ENCODE measurements at places on chromosomes 3 and 15.

DNA sequence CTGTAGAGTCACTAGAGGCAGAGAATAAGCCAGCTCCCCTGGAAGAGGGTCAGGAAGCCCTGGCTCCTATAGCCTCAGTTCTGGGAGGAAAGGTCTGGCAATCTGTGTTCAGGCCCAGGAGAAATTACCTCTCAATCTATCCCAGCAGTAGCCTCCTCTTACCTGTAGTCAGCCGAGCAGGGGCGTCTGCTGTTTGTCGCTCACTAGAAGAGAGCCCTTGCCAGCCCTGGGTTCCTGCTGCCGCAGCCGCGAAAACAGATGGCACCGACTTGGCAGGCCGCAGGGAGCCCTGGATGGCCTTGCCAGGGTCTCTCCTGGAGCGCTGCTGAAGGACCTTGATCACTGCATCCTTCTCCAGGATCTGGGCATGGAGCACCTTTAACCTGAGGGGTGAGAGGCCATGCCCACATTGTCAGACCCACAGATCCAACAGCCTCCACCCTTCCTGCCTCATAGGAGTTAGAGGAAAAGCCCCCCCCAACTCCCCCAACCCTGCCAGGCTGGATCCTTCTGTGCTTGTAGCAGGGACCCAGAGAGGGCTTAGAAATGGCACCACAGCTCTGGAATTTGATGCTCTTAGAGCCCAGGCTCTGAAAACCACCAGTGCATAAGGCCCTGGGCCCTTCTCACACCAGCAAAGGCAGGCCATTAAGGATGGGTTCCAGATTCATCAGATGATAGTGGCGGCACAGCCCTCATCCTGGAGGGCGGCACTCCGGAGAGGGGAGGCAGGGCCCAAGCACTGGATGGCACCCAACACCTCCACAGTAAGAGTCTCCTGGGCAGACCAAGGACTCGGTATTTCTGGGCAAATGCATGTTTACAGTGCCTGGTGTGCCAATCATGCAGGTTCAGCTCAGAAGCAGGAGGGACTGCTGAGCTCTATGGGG lies 14.9 kb downstream of the AMOTL2 start:
- peak; percentile 19 for DNase-seq

DNA sequence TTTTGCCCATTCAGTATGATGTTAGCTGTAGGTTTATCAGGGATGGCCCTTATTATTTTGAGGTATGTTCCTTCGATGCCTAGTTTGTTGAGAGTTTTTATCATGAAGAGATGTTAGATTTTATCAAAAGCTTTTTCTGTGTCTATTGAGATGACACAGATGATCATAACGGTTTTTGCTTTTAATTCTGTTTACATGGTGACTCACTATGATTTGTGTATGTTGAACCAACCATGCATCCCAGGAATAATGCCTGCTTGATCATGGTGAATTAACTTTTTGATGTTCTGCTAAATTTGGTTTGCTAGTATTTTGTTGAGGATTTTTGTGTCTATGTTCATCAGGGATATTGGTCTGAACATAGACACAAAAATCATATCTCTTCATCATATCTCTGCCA lies 8.3 kb downstream of the GPR156 start:
- DNase-seq: no peak

DNA sequence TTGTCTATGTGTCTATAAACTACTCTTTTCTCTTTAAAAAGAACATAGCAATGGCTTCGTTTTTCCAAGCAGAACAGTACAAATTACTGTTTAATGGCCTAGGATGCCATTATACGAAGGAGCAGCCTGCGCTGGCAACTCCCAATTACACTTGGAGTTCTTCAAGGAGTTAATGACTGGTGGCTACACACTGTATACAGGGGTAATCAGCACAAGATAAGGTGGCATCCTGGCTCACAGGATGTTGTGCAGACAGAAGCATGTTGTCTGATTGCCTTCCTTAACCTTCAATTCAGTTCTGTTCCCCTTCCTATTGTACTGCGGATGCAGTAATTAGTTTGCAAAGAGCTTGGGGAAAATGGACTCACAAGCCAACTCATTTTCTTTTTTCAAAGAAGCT lies 250.7 kb upstream of the ROBO2 start:
- DNase-seq: no peak

DNA sequence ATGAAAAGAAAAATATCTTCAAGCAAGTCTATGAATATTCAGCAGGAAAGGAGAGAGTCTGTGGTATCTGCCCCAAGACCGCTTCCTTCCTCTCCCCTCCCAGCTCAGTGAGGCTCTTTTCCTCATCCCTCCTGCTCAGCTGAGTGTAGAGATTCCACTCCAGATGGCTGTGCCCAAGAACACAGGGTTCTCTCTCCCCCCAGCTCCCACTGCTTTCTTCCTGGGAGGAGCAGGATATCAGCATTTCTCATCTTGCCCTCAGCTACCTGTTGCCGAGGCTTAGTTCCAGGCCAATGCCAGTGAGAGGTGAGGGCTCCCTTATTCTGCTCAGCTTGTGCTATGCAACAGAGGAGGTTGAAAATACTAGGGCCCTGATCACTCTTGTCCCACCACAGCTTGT lies 211.9 kb downstream of the SV2B start:
- DNase-seq: no peak

GRCh38 chr3:111033470-111034050 lies 38.1 kb upstream of the NECTIN3 start:
- DNase-seq: no peak

GRCh38 chr3:69723389-69723788 lies 15.9 kb upstream of the MITF start:
- no peak for DNase-seq

DNA sequence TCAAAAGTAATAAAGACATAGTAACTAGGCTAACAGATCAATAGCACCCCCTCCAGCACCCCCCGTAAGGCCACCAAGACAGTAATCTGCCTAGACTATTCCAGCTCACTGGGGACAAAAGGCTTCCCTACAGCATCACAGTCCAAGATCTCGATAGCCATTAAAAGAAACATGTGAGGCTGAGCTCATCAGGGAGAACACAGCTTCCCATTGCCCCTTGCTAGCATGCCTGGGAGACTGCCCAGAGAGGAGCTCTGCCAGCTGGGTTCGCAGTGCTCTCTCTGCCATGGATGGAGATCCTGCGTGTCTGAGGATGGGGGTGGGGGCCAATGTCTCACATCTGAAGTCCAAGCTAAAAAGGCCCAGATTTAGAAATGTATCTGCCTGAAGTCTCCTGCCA lies 17.8 kb downstream of the LRIG1 start:
- peak; percentile 82 for DNase-seq

- no peak for DNase-seq
Measured at GRCh38 chr15:74337607-74338211, 29.7 kb downstream of the CYP11A1 start.

- peak; percentile 67 for DNase-seq
Measured at GRCh38 chr3:195140816-195141793, 129.9 kb downstream of the XXYLT1 start.

DNA sequence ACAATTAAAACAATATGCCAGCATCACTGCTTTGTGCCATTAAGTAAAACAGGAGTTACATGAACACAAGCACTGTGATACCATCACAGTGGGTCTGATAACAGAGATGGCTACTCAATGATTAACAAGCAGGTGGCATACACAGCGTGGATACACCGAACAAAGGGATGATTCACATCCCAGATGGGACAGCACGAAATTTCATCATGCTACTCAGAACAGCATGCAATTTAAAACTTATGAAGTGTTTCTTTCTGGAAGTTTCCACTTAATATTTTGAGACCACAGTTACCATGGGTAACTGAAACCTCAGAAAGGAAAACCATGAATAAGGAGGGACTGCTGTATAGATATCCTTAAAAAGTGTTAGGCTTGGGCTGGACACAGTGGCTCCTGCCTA lies 44.5 kb downstream of the SLC24A1 start:
- peak; percentile 53 for DNase-seq

DNA sequence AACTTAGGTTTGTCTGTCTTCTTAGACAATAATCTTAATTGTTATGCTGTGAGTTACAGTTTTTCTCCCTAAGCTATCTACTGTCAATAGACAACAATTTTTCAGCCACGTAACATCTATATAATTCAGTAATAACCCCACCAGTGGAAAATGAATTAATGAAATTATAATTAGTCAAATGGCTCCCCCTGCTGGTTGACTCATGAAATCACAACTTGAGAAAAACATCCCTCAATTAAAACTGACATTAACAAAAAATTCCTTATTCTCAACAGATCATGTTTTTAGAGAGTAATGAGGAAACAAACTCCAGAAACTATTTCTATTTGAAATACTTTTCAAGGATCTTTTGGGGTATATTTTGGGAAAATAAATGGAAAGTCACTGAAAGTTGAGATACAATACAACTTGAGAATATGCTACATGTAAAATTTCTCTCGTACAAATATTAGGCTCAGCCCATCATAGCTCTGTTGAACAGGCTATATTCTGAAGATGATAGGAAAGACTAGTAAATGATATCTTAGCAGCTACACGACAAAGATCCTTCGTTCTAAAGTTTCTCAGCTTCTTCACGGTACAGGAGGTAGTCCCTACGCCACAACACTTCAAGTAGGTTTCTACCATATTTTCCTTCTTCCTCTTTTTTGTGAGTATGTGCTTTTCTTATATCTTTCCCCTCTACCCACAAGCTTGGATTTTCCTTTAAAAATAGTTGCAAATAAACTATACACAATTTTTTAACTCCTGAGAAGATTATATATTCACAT lies 20.7 kb downstream of the PPP1R2 start:
- DNase-seq: peak; percentile 68

GRCh38 chr3:111936191-111936841 lies 42.5 kb upstream of the ABHD10 start:
- DNase-seq: peak; percentile 73

DNA sequence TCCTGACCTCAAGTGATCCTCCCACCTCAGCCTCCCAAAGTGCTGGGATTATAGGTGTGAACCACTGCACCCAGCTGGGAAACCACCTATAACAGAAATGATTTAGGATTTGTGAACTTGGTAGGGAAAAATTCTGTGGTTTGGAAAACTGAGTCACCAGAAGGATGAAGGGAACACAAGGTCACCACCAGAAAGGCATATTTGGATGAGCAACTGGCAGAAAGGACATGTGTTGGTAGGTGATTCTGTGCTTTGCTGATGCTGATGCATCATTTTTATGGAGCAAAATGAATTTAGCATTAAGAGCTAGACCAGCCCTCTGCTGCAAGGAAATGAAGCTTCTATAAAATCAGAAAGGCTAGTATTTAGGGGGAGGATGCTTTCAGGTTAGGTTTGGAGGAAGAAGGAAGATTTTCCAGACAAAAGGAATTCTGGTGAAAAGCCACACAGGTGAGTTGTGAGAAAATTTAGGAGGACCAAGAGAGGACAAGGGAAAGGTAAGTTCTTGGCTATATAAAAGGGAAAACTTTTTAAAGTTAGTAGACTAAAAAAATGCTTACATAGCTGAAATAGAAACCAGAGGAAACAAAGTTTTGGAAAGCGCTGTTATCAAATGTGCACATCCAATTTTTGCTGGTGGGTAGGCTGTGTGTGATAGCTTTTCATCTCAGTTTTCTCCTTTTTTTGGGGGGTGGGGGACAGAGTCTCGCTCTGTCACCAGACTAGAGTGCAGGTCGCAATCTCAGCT lies 3.6 kb downstream of the PXK start:
- DNase-seq: peak; percentile 58

DNA sequence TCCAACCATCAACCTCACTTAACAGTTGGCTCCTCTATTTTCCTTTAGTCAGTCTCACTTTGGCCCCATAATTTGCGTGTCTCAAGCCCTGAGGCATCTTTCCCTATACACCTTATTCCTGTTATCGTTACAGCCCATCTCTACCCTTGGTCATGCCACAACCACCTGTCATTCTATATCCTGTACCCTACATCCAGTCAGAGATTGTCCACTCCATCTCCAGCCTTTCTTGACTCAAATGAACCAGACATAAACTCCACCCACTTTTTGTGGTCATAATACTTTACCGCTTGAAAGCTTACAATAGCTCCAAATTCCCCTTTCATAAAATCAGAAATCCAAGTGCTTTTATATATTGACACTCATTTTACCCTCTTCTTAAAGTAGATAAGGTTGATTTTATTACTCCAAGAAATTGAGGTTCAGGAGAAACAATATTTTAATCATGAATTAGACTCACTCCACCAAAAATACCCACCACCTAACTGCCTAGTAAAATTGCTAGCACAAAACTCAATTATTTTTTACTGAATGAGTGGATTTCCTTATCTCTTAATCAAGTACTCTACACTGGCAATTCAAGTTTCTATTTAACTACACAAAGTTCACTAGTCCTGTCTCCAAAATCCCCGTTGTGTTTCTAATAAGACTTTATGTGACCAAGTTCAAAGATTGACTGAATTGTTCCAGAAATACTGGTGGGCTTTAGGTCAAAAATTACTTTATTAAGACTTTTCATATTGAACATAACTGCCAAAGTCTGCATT lies 9.1 kb downstream of the CCR4 start:
- no peak for DNase-seq

GRCh38 chr3:177126015-177126773 lies 71.1 kb downstream of the TBL1XR1 start:
- DNase-seq: peak; percentile 96

DNA sequence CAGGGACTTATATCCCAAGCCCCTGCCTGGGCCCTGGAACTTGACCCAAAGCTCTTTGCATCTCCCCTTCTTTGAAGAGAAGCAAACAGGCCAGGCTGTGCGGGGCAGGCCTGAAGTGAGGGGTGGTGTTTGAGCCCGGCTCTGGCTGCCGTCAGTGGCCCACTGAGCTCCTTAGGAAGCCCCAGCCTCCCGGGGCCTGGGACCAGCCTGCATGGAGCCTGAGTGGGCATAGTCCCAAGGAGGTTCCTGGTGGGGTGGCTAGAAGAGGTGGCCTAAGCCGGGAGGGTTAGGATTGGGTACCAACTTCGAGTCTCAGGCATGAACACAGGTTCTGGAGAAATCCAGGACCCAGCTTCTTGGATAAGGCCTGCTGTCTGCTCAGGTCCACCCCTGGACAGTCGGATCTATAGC lies 6.4 kb downstream of the TMIE start:
- no peak for DNase-seq

DNA sequence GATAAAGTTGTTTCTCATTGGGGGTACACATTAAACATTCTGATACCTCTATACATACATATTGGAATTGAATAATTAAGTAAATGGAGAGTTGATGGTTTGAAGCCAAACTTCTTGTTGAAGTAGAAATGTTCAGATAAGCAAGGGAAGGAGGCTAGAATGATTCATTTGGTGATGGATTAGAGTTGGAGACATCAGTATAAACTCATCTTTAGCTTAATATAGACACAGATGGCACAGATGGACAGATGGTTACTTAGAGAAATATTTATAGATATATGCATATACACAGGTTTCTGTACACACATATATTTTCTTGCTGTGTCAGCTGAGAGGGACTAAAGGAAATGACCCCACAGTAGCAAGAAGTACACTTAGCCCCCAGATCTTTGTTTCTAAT lies 69.5 kb downstream of the LRRC49 start:
- no peak for DNase-seq

DNA sequence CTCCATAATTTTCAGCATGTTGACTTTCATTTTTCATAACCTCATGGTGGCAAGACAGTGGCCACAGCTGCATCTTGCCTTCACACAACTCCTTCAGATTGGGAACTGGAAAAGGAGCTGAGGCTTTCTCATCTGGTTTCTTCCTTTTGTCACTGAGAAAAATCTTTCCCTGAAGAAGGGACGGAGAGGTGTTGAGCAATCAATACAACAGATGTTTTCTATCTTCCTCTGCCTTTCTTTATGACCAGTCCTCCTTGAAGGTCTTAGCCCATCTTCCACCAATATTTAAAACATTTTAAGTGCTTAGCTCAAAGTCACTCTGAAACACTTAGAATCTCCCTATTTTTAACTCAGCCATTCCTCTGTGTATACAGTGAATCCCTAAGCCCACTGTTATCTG lies 11.9 kb downstream of the ZNF660 start:
- DNase-seq: no peak

Measured in fibroblast of the aortic adventitia (primary cell).